ENCODE measurements at places on chromosomes 12 and 14. TPM values are rescaled to one million over a fixed set of nuclear protein-coding genes. Genes with fewer than 3 reads are reported as not detected.
A peak's percentile ranks its signal among the peaks of the same experiment; 100 is the strongest.

- no peaks in the 10 kb centered on the region for H3K36me3 ChIP-seq
- DNase-seq, result no peak
- H3K4me3 ChIP-seq, result no peak overlapping the region
- no peak overlapping the region for H3K27ac ChIP-seq
Observed at GRCh38 chr12:29282031-29282816, 98.7 kb downstream of the ERGIC2 start.

DNA sequence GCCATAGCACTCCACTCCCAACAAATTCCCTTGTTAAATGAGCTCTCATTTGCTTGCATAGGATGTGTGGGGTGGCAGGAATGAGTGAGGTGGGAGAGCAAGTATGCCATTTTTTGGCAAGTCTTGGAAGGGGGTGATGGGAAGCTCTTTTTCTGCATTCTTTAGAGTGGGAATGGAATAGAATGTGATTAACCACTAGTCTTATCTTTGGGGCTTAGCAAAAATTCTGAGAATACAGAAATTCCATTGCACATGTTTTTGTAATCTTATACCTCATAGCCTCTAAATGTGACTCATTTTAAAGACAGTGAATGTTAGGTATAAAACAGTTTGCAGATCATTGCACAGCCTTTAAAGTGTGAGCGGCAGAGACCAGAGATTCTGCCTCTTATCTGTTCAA, 28.4 kb upstream of the NEDD1 start:
- no peak for DNase-seq
- H3K27ac ChIP-seq, result no peak overlapping the region
- no peaks in the 10 kb centered on the region for H3K27me3 ChIP-seq

DNA sequence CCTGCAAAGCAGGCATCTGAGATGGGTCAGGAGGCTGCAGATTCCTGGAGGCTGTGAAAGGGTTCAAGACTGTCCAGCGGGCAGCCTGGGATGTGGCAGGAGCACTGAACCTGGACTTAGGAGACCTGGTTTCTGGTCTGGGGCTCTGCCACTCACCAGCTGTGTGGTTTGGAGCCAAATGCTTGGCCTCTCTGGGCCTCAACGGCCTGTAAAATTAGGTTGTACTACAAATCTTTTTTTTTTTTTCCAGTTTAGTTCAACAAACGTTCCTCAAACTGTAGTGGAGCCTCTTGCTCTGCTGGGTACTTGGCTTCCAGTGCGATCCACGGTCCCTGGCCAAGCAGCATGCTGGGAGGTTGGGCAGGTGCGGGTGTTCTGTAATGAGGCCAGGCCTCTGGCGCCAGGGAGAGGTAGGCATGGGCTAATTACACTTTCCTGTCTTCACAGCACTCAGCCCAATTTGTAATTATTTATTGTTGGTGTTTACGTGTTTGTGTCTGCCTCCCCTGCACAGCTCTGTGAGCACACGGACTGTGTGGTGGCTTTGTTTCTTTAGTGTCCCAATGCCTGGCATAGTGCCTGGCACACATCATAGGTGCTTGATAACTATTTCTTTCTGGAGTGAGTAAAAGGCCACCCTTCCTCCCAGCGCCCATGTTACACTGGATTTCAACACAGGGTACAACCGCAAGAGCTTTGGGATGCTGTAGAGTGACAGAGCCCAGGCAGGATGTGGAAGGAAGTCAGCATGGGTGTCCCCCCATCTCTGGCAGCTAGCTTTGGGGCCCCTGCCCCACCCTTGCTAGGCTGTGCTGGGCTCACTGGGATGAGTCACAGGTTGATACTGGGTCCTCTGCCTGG, 5.8 kb upstream of the KRT80 start:
- no peaks in the 10 kb centered on the region for H3K27me3 ChIP-seq
- H3K4me1 ChIP-seq, result peaks cover 16% of the 10 kb centered on the region
- DNase-seq, result peak; percentile 72
- H3K4me3 ChIP-seq, result no peak overlapping the region
- H3K36me3 ChIP-seq, result no peaks in the 10 kb centered on the region

DNA sequence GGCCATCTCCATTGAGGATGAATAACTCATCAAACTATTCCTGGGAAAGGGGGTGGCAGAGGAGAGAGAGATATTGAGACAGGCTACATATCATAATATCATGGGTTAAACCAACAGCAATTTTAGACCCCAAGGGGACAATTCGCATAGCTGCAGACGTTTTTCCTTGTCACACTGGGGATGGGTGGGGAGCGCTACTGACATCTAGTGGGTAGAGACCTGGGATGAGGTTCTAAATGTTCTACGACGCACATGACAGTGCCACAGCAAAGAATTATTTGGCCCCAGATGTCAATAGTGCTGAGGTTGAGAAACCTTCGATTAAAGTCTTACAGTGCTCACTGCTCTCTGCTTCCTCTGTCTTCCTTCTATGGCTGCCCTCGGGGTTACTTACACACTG, 425.6 kb downstream of the NRXN3 start:
- no peak for DNase-seq
- H3K27me3 ChIP-seq, result no peaks in the 10 kb centered on the region
- H3K36me3 ChIP-seq, result no peaks in the 10 kb centered on the region
- no peaks in the 10 kb centered on the region for H3K4me1 ChIP-seq
- H3K4me3 ChIP-seq, result no peak overlapping the region
- no peak overlapping the region for H3K27ac ChIP-seq

- H3K4me1 ChIP-seq, result no peaks in the 10 kb centered on the region
- no peak overlapping the region for H3K4me3 ChIP-seq
- DNase-seq, result peak; percentile 16
- no peak overlapping the region for H3K27ac ChIP-seq
Observed at GRCh38 chr12:119115296-119115905, 63.3 kb upstream of the HSPB8 start.

DNA sequence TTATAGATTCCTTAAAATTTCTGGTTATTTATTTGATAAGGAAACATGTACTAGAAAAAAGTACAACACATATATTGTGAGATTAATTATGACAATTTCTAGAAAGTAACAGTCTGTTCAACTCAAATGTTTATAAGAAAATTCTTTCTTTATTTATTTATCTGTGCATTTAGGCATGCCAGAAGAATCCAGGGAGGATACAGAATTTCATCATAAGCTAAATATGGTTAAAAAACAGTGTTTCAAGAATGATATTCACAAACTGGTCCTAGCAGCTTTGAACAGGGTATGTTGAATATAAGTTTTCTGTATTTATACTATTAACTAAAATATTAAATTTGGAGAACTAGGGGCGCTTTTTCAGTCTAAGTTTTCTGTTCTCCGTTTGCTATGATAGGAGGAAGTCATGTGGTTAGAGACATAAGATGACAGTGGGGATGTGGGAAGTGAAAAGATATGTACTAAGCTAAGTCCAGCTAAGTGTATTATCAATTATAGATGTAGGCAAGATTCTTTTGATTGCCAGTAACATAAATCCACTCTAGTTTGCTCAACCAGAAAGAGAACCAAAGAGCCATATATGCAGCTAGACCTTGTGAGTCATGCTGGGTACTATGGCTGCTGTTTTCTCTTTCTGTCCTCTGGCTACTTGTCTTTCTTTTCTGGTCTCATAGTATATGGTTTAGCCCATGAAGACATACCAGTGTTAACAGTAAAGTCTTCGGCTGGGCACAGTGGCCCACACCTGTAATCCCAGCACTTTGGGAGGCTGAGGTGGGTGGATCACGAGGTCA, 39.0 kb downstream of the LRRK2 start:
- H3K27ac ChIP-seq, result no peak overlapping the region
- H3K36me3 ChIP-seq, result no peaks in the 10 kb centered on the region
- H3K4me3 ChIP-seq, result no peak overlapping the region
- no peaks in the 10 kb centered on the region for H3K4me1 ChIP-seq

DNA sequence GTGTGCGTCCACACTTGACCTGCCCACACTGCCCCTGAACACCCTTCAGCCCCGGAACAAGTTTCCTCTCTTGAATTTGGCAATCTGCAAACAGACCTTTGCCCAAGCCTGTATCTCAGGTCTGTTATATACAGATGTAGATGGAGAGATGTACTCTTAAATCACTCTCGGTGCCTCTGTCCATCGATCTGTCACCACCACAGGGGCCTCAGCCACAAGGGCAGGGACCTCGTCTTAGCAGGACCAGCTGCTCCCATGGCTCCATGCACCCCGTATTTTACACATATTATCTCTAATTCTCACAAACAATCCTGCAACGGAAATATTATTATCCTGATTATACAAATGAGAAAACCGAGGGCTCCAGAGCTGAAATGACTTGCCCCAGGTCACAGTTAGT, 313.4 kb downstream of the BCL11B start:
- no peaks in the 10 kb centered on the region for H3K27me3 ChIP-seq
- DNase-seq, result no peak
- no peaks in the 10 kb centered on the region for H3K4me1 ChIP-seq
- no peaks in the 10 kb centered on the region for H3K36me3 ChIP-seq
- H3K27ac ChIP-seq, result no peak overlapping the region

- peaks cover 43% of the 10 kb centered on the region for H3K36me3 ChIP-seq
- H3K27me3 ChIP-seq, result no peaks in the 10 kb centered on the region
- H3K4me3 ChIP-seq, result no peak overlapping the region
Observed at GRCh38 chr12:67302162-67302561, 33.0 kb downstream of the CAND1 start.

- H3K4me1 ChIP-seq, result no peaks in the 10 kb centered on the region
- H3K36me3 ChIP-seq, result no peaks in the 10 kb centered on the region
Observed at GRCh38 chr14:90508536-90509254, 111.9 kb downstream of the CALM1 start.

DNA sequence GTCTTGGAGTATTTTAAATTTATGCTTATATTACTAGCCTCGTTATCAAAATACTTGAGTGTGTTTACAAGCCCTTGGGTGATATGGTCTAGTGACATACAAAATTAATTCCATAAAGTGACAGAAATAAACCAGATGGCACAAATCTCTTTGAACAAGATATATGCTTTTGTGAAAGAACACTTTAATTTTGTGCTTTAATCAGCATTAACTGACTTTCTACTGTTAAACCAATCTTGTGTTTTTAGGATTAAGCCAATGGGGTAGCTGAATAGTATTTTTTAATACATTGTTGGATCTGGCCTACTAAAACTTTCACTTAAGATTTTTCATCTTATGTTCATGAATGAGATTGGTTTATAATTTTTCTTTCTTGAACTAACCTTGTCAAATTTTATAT, 30.4 kb upstream of the GCH1 start:
- no peak overlapping the region for H3K27ac ChIP-seq
- no peak for DNase-seq
- no peaks in the 10 kb centered on the region for H3K36me3 ChIP-seq
- no peak overlapping the region for H3K4me3 ChIP-seq

DNA sequence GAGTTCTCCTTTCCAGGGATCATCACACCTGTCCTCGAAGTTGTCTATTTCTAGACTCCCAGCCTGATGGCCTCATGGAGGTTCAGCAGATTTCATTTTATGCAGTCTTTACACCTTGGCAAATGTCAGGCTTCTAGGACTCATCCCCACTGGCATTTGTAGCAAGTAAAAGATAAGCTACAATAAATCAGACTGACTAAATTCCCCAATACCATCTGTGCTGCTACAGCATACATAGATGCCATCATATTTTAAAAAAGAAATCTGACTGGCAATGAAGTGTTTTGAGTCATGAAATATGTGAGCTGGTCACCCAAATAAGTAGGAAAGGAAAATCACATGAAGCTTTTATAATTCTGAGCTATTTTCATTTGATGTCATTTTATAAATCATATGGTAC, 55.3 kb downstream of the KCNC2 start:
- H3K27me3 ChIP-seq, result no peaks in the 10 kb centered on the region
- DNase-seq, result no peak
- H3K4me1 ChIP-seq, result no peaks in the 10 kb centered on the region
- H3K36me3 ChIP-seq, result no peaks in the 10 kb centered on the region

DNA sequence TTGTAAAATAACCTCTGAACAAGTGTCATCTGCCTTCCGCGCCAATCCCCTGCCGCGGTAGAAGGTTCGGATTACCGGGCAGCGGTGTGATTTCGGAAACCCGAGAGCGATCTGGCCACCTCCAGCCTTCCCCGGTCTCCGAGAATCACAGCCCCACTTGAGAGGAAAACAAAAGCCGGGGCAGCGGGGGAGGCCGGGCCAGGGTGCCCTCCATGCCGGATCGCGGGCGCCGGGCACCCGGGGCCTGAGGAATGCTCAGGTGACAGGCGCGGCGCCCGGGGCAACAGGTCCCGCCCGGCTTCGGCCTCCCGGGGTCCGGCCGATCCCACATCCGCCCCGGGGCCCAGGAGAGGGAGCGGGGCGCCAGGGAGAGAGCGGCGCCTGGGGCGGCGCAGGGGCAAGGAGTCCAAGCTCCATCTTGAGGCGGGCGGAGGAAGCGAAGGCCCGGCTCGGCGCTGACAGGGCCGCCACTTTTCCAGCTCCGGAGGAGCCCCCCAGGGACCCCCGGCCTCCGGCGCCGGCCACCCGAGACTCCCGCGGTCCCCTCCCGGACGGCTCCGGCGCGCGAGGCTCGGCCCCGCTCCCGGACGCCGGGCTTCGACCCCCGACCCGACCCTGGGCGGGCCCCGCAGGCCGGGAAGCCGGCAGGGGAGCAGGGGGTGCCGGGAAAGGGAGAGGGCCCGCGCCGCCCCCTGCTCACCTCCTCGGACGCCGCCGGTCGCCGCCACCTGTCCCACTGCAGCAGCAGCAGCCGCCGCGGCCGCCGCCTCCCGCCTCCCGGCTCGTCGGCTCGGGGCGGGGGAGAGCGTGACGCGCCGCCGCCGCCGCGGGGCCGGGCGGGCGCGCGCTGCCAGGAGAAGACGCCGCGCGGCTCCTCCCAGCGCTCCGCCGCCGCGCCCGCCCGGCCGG, at the start of gene CLIP1:
Gene CLIP1 (minus strand): TSS at position 849 of the 909 bp plus-strand sequence. CDS start 42,217 bp downstream, outside the sequence.
- peak; percentile 67 for DNase-seq
- peak within 1 kb of the TSS; percentile 100 for H3K27ac ChIP-seq
- no peaks in the 10 kb centered on the region for H3K27me3 ChIP-seq
- peak within 1 kb of the TSS; percentile 13 for H3K4me3 ChIP-seq
- H3K4me1 ChIP-seq, result peaks cover 48% of the 10 kb centered on the region
- H3K36me3 ChIP-seq, result no peaks in the 10 kb centered on the region

DNA sequence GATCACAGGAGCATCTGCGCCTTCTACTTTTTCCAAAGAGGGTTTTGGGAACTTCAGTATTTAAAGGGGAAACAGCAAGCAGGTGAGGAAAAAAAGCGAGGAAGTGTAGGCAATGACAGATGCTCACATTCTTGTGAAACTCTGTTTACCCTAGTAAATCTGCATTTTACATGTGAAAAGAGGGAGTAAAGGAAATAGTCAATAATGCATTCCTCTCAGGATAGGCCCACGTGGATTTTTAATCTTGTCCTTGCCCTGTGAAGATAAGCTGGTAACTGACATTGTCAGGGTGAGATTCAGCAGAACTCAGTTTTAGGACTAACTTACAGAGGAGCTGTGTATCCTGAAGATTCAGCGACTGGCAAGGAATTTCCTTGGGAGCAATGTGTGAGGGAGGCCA, 1119.2 kb upstream of the TMEM132C start:
- H3K27me3 ChIP-seq, result no peaks in the 10 kb centered on the region
- H3K36me3 ChIP-seq, result no peaks in the 10 kb centered on the region
- H3K27ac ChIP-seq, result no peak overlapping the region
- DNase-seq, result no peak
- no peaks in the 10 kb centered on the region for H3K4me1 ChIP-seq

- no peak overlapping the region for H3K27ac ChIP-seq
- H3K27me3 ChIP-seq, result no peaks in the 10 kb centered on the region
- no peaks in the 10 kb centered on the region for H3K36me3 ChIP-seq
- no peak overlapping the region for H3K4me3 ChIP-seq
- no peak for DNase-seq
Observed at GRCh38 chr12:84128117-84128991, 784.2 kb downstream of the SLC6A15 start.

Gene CMKLR1
- total RNA-seq, result 20.7 TPM

Gene TAS2R46
- total RNA-seq, result 0.95 TPM

Gene TAS2R19
- total RNA-seq, result not detected

Gene TNS2
- 180 TPM for total RNA-seq

Gene SPIC
- total RNA-seq, result not detected

Gene CCDC177
- total RNA-seq, result 0.08 TPM

Gene CCDC175
- not detected for total RNA-seq

Gene IGFBP6
- total RNA-seq, result 504 TPM

Gene P2RX2
- not detected for total RNA-seq

Gene CD27
- total RNA-seq, result 0.11 TPM

All from adrenal gland (tissue), 19 donors.